ENCODE measurements at places on chromosomes 11 and 22.

GRCh38 chr11:27095059-27095458 lies 54.4 kb downstream of the BBOX1 start:
- DNase-seq: no peak

DNA sequence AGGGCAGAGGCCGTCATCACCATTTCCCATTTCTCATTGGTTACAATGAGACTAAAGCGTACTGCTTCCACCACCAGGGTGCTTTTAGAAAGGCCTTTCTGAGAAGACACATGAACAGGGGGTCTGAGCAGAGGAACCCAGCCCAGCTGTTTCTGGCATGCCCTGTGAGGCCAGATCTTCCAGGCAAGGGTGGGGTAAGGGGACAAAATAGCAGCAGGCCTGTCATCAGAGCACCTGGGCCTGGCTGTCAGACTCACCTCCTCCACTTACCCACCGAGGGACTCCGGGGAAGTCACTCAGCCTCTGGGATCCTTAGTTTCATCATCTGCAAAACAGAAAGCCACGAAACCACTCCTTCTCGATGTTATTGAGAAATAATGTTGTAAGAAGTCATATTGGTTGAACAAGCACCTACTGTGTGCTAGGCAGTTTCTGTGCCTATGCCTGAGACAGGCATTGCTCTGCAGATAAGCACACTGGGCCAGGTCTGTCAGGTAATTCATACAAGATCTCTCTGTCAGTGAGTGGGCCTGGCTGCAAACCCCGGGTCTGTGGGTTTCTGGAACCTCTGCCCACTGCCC lies 8.8 kb upstream of the WNT11 start:
- no peak for DNase-seq

- no peak for DNase-seq
Observed at GRCh38 chr22:50208430-50208938, 7.7 kb downstream of the SELENOO start.

DNA sequence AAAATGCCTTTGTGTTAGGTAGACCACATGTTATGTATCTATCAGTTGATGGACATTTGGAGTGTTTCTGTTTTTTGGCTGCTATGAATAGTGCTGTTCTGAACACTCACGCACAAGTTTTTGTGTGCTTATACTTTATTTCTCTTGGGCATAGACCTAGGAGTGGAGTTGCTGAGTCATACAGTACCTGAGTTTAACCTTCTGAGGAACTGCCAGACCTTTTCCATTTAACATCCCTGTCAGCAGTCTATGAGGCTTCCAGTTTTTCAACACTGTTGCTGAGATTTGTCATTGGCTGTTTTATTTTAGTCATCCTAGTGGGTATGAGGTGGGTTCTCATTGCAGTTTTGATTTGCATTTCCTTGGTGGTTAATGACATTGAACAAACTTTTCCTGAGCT lies 4.4 kb downstream of the CTTN start:
- DNase-seq: no peak

- peak; percentile 67 for DNase-seq
Observed at GRCh38 chr11:33778675-33779074, 4.4 kb upstream of the FBXO3 start.

GRCh38 chr11:19905280-19905853 lies 192.7 kb downstream of the NAV2 start:
- DNase-seq: no peak

All from WERI-Rb-1 (cell line).